Esophagus mucosa (tissue), 1 donor: ENCODE measurements at places on chromosomes 5 and 9.

- no peak for ATAC-seq
These were observed 625 bp downstream of the EXOSC2 start for GRCh38 chr9:130694205-130694604.

- peak; percentile 63 for ATAC-seq
These were observed 14.2 kb upstream of the PTPN3 start for GRCh38 chr9:109512170-109512756.

- no peak for ATAC-seq
These were observed 4.0 kb upstream of the PRRC1 start for GRCh38 chr5:127513408-127513970.

DNA sequence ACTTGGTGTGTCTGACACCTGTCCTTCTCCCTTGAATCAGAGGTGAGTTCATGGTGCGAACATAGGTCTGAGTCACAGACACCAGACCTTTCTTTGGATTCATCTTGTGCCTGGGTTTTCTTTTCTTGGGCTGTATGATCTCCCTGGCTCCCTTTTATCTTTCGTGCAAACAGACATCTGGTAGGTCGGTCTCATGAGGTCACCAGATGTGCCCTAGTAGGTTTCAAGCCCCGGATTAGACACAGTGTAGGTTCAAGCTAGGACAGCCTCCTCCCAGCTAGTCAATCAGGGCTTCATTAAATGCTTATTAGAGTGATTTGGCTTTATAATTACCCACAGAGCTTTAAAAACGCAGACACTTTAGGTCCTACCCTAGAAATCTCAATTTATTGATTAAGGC, 106.0 kb upstream of the MYO10 start:
- ATAC-seq: no peak

GRCh38 chr9:127796852-127797370, 5.8 kb upstream of the FPGS start:
- ATAC-seq: no peak
